T-helper 17 cell (primary cell): ENCODE measurements at places on chromosomes 2 and 18.

- DNase-seq, result no peak
Observed at GRCh38 chr2:119826370-119826961, 66.7 kb downstream of the PTPN4 start.

DNA sequence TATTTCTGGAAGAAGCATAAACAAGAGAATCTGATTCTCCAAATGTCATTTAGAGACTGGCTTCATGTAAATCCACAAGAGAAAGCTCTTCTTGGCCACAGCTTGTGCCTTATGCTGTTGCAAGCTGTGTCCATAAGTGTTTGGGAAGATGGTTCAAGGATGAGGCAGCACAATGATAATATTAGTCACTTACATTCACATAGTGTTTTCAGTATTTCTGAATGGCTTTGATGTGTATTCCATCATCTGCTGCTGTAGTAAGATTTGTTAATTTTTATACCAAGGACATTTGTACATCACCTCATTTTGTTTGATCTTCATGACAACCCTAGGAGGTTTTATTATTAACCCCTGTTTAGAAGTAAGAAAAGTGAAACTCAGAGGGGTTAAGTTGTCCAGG, 29.9 kb downstream of the CREG2 start:
- no peak for DNase-seq

GRCh38 chr2:49931241-49931640, 776.9 kb upstream of the FSHR start:
- DNase-seq, result no peak

- no peak for DNase-seq
Observed at GRCh38 chr18:57469884-57470283, 34.7 kb downstream of the ONECUT2 start.

DNA sequence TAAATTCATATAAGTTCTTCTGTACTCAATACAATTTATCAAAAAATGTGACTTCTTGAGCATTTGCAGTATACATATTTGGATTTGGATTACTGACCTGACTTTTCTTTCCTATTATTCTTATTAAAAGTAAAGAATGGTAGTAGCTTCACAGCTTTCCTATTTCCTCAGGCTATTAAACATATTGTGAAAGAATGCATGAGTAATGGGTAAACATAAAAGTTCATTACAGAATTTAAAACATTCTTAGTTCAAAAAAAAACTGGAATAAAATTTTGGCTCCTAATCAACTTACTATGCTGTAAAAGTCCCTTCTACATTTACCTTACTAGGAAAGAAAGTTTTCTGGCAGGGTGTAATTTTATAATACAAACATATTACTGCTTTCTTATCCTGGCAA, 27.3 kb upstream of the C2orf66 start:
- DNase-seq, result no peak

DNA sequence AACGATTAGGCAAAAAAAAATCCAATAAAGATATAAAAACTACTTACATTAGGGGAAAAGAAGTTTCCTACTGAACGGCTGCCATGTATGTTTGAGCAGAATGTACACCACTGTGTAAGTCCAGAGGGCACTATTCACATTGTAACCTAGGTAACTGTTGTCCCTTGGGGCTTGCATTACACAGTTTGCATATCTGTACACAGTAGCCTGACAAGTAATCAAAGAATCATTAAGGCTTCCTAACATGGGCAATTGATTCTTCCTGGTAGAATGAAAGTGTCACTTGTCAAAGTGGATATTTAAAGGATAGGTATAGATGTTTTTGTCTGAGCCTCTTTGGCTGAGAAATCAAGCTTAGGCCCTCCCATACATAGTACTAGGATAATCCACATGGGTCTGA, 39.1 kb downstream of the PLEK start:
- no peak for DNase-seq

- DNase-seq, result no peak
Observed at GRCh38 chr18:59954755-59955156, 55.0 kb downstream of the PMAIP1 start.

DNA sequence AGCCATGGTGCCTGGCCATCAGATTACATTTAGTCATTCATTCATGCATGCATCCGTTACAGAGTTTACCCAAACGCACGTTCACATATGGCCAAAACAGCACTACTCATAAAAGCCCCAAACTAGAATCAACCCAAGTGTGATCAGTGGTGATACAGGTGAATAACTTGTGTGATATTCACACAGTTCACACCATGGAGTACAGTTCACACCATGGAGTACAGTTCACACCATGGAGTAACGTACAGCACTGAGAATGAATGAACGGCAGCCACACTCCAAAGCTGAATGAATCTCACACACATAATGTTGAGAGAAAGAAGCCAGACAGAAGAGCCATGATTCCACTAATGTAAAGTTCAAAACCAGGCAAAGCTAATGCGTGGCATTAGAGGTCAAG, 12.3 kb upstream of the SLC66A3 start:
- DNase-seq, result no peak

DNA sequence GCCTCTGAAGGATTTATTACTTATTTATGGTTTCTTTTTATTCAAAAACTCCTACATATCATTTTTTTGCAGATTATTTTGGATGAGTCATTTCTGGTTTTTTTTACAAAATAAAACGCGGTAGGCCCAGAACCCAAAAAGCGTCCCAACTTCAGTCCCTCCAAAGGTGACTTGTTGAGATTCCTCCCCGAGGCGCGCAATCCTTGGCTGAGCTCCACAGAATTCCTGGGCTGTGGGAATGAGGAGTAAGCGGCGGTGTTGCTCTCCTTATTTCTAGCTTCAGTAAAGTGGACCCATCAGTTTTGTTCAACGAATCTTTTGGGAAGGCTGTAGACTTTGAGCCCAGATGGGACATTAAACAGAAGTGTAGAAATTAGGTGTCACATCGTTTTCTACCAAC, 67.0 kb upstream of the RMP24 start:
- DNase-seq, result no peak

GRCh38 chr2:84057917-84058560, 401.0 kb downstream of the SUCLG1 start:
- DNase-seq, result no peak

DNA sequence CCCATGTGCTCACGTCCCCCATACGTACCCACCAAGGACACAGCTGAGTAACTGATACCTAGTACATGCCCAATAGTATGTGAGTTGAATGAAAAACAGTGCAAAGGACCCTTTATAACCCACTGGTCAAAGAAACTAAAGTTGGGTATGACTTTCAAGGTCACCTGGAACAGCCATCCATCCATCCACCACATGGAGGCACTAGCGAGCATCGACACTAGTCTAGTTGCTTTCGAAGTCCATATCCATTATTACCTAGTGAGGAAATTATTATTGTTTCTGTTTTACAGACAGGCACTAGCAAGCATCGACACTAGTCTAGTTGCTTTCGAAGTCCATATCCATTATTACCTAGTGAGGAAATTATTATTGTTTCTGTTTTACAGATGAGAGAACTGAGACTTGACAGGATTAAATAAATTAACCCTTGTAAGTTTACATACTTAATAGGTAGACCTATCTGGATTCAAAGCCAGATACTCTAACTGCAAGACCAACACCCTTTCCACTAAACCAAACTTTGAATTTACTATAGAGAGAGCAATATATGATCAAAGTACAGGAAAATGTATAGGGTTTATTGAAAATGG, 233.7 kb downstream of the METTL4 start:
- DNase-seq, result peak; percentile 11
